ENCODE measurements at places on chromosomes 11 and 22.

DNA sequence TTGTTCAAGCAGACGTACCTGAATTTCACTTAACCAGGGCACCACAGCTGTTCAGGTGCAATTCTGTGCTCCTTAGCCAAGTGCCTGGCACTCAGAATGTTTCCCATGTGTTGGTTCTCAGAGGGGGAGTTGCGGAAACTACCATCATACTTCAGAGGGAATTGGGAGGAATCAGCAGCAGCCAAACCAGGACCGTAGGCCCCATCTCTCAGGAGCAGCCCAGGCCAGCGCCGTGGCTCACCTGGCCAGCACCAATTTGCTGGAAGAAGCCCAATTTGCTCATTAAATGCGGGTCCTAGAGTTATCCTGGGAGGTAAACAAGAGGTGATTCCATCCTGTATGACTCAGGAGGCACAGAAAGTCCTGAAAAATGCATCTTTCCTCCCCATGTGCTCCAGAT lies 435.4 kb downstream of the BRD1 start:
- DNase-seq, result no peak

DNA sequence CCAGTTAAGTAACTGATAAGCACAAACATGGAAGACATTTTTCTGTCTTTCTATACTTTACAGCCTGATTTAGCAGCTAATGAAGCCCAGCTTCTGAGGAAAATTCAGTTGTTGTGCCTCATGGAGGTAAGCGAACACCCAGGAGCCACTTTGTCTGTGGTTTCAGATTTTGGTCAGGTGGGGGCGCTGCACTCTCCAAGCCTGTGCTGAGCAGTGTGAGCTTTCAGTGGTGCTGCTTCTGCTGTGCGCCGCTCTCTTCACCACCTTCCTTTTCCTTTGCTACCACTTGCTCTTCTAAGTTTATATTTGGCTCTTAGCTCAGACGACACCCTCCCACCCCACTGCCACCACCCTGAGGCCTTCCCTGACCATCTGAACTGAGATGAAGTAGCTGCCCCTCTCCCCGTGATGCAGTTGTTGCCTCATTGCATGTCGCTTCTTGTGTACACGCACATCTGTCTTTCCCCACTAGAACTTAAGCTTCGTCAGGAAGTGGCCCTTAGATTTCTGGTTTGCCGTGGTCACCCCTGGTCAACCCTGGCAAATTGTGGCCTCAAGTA lies 14.0 kb downstream of the PSMD13 start:
- DNase-seq, result no peak

GRCh38 chr11:30914143-30914762 lies 328.1 kb upstream of the MPPED2 start:
- DNase-seq, result no peak

DNA sequence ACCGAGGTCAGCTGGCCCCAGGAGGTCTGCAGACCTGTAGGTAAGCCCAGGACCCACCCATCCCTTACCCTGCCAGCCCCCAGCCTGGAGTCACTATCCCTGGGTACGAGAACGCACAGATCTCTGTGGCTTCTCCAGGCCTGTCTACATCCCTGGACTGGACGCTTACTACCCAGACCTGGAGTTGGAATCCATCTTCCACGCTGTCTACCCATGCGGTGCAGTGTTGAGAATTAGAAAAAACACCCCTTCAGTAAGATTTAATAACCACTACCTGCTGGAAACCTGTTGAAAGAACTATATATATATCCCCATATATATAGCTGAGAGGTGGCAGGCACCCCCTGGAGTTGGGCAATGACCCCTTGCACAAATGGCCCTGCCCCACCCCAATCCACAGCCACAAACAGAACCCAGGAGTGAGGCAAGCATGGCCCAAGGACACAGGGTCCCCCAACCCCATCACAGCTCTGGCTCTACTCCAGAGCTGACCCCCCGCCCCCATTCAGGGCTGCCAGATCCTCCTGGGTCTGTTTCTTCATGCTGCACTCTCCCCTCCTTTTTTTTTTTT lies 17.7 kb upstream of the RGL4 start:
- DNase-seq, result no peak

- no peak for DNase-seq
Measured at GRCh38 chr11:62402226-62402959, 16.4 kb upstream of the SCGB1A1 start.

GRCh38 chr11:2898366-2899079 lies 12.9 kb upstream of the CDKN1C start:
- DNase-seq, result no peak

- no peak for DNase-seq
Measured at GRCh38 chr11:78651923-78652842, 77.5 kb upstream of the NARS2 start.

DNA sequence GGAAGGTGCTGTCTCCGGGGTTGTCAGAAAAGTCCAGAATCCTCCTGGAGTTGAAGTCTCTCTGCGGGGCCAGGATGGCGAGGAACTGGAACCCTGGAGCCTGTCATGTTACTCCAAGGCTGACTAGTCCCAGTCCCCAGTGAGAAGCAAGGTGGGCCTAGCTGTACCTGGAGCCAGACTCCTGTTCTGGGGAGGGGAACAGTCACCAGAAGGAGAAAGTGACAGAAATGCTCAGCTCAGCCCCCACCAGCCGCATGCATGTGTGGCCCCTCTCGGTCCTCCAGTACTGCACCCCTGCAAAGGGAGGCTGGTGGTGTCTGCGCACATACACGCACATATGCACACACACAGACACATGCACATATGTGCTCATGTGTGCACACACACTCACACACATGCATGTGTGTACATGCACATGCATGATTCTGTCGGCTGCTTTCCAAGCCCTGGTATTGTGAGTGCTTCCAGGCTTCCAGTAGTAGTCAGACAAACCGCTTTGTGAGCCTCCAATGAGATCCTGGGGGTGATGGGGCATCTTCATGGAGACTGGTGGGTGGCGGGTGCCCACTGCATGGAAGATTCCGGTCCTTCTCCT lies 54.3 kb downstream of the RTL6 start:
- DNase-seq, result no peak

DNA sequence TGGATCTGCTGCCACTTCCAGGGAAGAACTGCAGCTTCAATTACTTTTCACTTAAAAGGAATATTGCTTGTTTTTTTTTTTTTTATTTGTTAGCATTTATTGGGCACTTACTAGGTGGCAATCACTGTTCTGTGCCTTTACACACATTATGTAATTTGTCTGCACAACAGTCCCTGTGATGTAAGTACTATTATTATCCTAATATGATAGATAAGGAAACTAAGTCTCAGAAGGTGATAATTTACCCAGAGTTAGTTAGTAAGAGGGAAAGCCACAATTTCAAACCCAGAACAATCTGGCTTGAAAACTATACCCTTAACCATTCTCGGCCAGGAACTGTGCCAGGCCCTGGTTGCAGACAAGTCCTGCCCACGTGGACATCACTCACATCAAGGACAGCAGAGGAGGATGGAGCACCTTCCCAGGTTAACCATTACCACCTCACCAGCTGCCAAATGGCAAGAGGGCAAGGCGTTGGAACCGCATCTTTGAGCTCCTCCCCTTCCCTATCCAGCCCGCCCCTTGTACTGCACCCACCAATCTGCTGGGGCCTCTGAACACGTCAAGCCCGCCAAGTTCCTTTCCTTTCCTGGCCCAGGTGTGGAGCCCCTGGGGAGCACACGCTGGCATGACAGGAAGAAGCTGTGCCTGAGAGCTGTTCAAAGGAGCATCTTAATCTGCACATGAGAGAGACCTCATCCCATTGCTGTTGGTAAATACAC lies 78.4 kb downstream of the NAV2 start:
- no peak for DNase-seq

GRCh38 chr11:114275280-114275679 lies 20.9 kb upstream of the NNMT start:
- DNase-seq, result no peak

GRCh38 chr11:16862726-16863125 lies 124.3 kb downstream of the C11orf58 start:
- no peak for DNase-seq

GRCh38 chr11:57456960-57457642 lies 3.2 kb upstream of the RTN4RL2 start:
- DNase-seq, result no peak

DNA sequence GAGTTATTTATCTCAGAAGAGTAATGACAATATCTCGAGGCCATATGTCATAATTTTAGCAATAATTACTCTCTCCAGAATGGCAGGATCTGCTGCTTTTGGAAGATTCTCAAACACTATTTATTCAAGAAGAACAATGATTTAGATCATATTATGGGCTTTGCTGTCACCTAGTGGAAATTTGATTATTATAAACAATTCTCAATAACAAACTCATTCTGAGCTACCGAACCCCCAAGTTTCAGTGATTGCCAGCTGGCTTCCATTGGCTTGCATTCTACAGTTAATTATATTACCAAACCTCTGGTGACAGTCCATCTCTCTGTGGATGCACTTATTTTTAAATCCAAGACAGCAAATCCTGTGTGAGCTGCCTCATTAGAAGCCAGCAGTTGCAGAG lies 27.9 kb upstream of the SLC36A4 start:
- peak; percentile 21 for DNase-seq

GRCh38 chr11:113397212-113397611 lies 9.6 kb downstream of the ANKK1 start:
- no peak for DNase-seq

DNA sequence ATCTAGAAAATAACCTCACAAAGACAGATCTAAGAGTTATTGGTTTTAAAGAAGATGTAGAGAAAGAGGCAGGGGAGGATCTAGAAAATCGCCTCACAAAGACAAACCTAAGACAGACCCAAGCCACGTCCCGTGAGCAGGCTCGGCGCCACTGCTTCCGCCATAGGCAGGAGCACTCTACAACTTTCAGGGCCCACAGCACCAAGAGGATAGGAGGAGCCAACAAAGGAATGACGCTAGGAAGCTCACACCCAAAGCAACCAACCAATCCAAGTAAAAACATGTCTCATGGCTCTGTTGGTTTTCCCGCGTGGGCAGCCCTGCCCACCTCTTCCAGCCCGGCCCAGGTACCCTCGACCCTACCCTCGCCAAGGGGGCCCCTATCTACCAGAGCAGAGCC lies 4167.4 kb upstream of the OR11H1 start:
- DNase-seq, result no peak

GRCh38 chr11:72585762-72586311 lies 88.4 kb downstream of the PDE2A start:
- DNase-seq, result peak; percentile 19

GRCh38 chr11:32348502-32348901 lies 86.8 kb downstream of the WT1 start:
- DNase-seq, result no peak

DNA sequence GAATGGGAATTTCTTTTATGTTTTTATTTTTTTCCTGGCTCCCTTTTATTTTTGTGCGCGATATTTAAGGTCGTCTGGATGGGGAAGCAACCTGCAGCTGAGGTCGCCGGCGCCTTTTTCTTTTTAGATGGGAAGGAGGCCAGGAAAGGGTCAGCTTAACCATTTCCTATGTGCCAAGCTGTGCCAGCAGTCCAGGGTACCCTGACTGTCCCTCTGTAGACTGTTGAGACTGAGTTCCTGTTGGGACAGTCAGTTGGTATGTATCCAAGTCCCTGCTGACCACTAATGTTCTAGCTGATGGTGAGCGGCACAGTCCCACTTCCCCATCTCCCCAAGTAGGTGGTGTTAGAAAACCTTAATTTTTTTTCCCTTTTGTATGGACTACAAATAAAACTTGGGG lies 10.5 kb downstream of the RBM14 start:
- DNase-seq, result no peak

GRCh38 chr11:18369398-18369797 lies 25.0 kb upstream of the LDHA start:
- DNase-seq, result no peak

DNA sequence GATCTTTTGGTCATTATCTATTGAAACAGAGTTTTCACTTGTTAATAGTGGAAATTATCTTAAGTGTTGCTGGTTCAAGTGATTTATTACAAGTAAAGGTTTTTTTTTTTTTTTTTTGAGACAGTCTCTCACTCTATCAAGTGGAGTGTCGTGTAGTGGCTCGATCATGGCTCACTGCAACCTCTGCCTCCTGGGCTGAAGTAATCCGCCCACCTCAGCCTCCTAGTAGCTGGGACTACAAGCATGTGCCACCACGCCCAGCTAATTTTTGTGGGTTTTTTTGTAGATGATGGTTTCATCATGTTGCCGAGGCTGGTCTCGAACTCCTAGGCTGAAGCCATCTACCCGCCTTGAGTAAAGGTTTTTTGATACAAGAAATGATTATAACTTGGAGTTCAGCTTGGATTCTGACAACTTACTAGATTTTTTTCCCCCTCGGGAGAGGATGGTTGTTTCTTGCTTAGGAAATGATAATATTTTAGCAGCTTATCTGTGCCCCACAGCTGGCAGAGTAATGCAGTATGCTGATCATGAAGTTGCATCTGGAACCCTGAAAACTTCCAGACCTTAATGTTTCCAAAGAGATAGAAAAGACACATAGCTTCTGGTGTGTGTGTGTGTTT lies 68.9 kb downstream of the MTMR3 start:
- DNase-seq, result no peak

DNA sequence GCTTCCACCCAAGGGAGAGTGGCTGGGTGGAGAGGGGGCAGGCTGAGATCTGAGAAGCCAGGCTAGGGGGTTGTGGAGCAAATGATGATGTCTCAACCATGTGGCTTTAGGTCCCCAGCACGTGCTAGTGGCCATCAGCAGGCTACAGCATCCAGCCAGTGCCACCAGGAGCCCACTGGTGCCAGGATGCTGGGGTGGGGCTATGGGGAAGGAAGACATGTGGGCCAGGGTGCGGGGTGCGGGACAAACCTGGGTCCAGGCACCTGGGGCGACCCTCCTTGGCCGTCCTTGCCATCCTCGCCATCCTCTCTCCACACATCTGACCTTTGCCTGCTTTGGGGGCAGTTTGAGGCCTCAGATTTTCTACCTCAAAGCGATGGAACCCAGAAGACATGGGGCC lies 104.3 kb downstream of the KCNQ1 start:
- DNase-seq, result no peak

GRCh38 chr11:65032216-65032615 lies 5.0 kb downstream of the SNX15 start:
- DNase-seq, result no peak

DNA sequence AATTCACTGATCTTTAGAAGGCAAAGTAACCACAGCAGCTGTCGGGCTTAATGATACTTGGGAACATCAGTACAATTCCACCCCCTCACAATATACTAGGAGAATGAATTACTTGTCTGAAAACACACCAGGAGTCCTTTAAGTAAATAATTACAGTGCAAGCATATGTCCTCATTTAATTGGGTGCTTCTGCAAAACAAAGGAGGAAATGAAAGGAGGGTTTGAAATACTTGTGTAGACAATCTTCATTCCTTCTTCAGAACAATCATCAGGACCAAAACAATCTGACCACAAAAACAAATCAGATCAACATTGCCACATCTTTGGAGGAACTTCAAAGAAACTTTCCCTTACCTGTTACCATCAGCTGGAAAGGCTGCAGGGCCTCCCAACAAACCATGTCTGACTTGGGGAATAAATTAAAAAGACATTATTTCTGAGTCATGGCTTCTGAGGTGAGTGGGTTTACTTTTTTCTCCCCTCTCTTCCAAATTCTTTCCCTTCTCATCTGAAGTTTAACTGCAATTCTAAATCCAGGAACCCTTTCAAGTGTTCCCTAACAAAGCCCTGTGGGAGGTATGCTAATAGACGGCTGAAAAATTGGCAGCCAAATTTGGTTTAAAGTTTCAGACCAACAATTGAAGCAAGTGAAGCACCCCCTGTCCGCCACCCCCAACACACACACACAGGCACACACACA lies 12.5 kb upstream of the CCDC117 start:
- no peak for DNase-seq

- no peak for DNase-seq
Measured at GRCh38 chr11:56307836-56308235, 7.1 kb upstream of the OR8K3 start.

GRCh38 chr11:66684635-66685034 lies 6.9 kb upstream of the RBM4B start:
- no peak for DNase-seq

Data from NCI-H187 treated with DMSO at 0.1 percent for 48 hours (cell line).